ENCODE measurements at places on chromosomes 5 and 9.

DNA sequence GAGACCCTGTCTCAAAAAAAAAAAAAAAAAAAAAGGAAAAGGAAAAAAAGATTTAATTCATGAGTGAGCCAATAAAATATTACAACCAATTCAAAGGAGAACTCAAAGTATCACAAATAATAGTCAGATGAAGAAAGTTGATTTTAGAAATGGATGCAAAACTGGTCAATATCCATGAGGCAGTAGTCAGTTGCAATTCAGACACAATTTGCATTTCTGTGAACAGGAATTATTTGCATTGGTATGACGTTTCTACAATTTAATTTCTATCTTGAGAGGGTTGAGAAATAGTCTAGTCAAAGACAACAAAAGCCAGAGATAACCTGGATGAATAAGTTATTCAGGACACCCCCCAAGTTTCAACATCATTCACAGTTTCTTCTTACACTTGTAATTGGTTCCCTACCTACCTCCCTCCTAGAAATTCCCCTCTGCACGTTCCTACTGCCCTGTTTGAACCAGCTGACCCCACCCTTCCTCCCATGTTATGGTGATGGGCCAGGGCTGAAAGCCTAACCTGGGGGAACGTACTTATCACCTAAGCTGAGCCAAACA is 28.6 kb upstream of the CDKN2AIPNL start:
- no peak for DNase-seq

DNA sequence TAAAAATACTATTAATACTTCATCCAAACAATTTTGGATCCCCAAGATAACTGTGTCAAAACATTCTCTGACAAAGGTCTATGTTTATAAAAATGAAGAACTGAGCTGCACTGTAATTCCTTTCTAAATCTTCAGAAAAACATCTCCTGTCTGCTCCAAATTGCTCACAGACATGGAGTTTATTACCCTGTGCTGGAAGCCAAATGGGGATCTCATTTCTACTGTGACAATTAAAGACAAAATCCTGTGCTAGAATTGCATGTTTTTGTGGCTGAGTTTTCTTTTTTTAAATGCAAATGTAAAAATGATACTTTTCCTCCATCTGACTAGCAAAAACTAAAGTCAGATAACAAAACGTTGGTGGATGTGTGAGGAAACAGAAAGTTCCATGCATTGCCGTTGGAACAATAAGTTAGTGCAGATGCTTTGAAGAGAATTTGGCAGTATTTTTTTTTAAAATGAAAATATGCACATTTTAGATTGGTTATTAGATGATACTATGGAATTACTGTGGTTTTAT is 93.5 kb downstream of the GNA14 start:
- DNase-seq: no peak

GRCh38 chr5:104754311-104754995 is 1191.9 kb upstream of the NUDT12 start:
- DNase-seq: no peak

DNA sequence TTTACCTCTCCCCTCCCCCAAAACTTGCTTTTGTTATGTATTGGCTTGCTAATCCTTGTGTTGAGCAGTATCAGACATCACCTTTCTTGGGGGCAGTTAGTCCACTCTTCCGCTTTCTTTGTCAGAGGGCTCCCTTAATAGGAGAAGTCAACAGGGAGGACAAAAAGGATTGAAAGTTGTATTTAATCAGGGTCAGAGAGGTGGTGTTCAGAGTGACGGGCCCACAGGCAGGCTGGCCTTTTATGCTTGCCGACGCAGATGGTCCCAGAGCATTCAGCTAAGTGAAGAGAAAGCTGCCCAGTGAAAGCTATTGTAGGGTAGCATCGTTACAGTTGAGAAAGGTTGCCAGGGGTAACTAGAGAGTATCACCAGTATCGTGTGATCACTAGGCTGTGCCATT is 131.1 kb downstream of the ZCCHC7 start:
- no peak for DNase-seq

GRCh38 chr5:178125253-178125906 is 5.4 kb upstream of the RMND5B start:
- DNase-seq: no peak

DNA sequence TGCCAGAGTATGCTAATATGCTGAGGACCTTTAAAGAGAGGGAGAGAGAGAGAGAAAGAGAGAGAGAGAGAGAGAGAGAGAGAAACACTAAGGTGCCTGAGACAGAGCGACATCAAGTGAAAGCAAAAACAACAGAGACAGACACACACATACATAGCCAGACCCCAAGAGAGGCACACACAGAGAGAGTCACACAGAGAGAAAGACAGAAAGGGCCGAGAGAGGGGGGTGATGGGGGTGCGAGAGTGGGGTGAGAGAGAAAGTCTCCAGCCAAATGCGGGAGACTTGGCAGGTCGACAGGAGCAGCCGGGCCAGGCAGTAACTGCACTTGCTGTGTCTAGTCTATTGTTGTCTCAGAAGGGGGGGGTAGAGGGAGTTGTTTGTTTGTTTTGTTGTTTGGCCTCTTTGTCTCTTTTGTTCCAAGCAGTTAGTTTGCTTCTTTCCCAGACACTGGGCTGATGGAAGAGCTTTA is 30.1 kb upstream of the NFIB start:
- no peak for DNase-seq

- no peak for DNase-seq
Measured at GRCh38 chr9:78103971-78104433, 72.4 kb upstream of the GNAQ start.

DNA sequence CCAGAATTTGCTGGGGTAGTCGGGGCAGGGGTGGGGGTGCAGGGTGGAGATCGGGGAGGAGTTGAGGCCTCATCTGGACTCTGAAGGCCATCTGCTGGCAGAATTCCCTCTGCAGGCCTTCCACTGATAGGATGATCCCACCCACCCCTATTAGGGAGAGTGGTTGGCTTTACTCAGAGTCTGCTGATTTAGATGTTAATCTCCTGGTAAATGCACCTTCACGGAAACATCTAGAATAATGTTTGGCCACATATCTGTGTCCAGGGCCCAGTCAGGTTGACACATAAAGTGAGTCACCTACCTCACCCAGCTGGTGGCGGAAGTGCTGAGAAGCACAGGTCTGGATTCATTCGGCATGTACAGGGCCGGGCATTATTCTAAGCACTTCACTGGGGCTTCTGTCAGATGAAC is 50.0 kb downstream of the DAPK1 start:
- no peak for DNase-seq

DNA sequence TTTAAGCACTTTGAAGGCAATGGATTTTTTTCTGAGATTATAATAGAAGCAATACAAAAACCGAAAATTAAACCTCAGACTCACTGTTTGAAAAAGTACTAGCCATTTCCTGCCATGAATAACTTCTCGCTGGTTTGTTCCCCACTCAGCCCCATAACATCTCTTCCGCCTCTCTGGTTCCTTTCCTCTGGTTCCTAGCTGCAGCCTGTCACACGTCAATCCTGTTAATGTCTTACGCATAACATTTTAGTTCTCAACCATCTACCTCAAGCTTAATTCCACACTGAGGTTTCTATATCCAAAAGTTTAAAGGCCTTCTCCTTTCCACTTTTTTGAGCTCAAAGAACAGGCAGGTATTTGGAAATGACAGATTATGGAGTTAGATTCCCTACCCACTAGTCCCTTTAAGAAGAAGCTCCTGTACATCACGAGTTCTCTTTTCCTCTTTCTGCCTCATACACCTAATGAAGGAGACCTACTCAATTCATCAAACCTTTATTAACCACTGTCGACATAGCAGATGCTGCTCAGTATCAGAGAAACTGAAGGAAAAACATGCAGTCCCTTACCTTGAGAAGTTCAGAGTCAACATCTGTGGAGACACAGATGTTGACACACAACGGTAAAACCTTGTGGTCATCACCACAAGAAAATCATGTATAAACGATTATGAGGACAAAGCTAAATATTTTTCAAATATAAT is 243.0 kb upstream of the PTGER4 start:
- DNase-seq: no peak

DNA sequence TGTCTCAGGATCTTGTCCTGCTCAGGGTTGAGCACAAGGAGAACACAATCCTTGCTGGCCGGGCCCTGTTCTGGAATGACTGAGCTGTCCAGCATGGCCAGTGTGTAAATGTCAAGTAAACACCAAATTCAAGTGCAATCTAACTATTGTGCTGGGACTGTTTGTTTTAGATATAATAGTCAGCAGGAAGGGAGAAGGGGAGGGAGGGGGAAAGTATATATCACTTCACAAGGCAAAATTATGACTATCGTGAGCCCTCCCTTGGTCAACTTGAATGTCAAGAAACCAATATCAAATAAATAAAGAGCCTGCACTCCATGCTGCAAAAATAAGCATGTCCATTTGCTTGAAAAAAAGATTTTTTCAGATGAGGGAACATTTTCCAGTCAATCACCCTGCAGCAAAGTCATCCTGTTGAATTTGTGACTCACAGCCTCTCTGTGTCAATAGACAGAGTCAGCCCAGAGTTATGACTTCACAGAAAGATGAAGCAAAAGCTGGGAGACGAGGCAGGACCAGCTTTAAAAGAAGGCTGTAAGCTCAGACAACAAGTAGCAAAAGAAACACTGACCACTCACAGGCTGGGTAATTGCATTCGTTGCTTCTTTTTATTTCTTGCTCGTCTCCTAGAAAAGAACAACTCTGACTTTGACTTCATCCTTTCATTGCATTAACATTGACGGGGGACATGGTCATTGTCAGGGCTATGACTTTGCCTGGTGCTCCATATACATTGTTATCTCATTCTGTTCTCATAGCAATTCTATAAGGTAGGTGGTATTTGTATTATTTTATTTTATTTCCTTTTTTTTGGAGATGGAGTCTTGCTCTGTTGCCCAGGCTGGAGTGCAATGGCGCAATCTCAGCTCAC is 15.3 kb upstream of the KLF4 start:
- peak; percentile 85 for DNase-seq

GRCh38 chr5:167973126-167973525 is 318.3 kb upstream of the WWC1 start:
- DNase-seq: no peak

DNA sequence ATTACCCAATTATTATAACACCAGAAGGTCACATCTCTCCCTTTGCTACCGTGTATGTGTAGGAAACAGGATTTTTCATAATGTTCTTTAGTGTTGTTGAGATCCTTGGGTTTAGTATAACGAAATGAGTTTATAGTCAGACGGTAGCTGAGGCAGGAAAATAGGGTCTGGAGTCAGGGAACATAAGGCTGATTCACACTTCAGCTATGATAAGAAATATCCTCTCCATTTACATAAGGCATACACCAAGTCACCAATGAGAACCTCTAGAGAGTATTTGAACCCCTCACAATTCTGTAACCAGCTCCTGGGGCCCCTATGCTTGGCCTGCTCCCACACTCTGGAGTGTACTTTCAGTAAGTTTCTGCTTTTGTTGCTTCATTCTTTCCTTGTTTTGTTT is 58.9 kb upstream of the ANKH start:
- DNase-seq: no peak

DNA sequence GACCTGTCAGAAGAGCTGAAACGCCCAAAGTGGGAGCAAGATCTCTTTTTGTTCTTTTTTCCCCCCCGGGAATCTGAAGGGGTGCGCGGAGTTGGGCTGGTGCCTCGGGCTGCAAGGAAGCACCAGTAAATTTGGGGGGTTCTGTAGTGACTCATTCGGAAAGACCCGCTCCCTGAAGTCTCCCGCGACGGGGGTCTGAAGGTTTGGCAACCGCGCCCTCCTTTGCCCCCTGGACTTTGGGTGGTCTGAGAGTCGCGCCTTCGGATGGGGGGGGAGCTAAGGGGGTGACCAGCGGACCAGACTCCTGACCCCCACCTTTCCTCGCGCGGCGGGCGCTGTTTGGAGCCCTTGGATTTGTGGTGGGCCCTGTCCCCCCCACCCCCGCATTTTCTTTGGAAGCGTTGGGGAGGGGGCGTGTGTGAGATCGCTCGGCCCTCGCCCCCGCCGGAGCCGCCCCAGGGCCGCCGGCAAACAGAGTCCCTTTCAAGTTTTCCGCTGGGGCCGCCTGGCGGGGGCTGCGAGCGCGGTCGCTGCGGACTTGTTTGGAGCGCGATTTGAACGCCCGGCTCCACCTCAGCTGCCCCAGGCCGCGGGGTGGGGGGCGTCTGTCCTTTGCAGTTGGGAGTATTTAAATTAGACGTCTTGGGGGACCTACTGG is 2.0 kb downstream of the CXXC5 start:
- DNase-seq: no peak

DNA sequence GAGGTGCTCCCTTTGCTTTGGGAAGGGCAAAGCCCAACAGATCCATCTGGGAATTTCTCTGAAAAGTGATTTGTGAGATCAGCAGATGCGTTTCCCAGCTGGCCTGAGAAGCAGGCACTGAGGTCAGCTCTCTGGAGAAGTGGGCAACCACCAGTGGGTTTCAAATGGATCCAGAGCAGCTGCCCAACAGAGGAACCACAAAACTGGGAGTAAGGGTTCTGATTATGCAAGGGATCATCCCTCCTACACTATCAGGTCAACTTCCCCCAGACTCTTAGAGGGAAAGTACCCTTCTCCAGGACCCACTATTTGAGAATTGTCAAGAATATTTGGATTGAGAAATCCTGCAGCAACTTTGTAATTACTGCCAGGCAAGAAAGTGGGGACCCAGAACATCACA is 21.7 kb downstream of the CCL28 start:
- no peak for DNase-seq

DNA sequence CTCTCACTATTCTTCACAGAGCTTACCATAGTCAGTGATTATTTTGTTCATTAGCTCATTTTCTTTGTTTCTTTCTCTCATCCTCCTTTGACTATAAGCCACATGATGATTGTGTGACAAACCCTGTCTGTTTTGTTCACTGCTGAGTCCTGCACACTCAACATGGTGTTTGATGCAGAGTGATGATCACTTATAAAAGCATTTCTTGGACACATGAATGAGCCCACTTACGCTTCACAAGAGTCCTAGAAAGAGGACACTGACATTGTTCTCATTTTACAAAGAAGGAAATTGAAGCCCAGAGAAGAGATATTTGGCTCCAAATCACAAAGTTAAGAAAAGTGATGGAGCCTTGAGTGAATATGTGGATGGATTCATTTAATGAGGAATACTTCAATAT is 13.4 kb downstream of the ABLIM3 start:
- no peak for DNase-seq

DNA sequence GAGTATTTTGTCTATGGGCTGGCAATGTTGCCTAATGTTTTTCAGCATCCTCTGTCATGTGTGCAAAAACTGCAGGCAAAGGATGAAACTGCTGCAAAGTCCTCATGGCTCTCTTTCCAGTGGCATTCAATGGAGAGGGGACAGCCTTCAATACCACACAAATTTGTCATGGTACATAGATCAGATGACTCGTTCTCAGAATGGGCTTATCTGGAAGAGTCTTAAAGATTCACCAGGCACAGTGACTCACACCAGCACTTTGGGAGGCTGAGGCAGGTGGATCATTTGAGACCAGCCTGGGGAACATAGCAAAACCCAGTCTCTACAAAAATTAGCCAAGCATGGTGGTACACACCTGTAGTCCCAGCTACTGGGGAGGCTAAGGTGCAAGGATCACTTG is 5.3 kb downstream of the CDKN2AIPNL start:
- no peak for DNase-seq

GRCh38 chr5:79014631-79015030 is 29.5 kb upstream of the ARSB start:
- no peak for DNase-seq
